NB4 (cell line): ENCODE measurements at places on chromosomes 2 and 18.
A peak's percentile ranks its signal among the peaks of the same experiment; 100 is the strongest.

DNA sequence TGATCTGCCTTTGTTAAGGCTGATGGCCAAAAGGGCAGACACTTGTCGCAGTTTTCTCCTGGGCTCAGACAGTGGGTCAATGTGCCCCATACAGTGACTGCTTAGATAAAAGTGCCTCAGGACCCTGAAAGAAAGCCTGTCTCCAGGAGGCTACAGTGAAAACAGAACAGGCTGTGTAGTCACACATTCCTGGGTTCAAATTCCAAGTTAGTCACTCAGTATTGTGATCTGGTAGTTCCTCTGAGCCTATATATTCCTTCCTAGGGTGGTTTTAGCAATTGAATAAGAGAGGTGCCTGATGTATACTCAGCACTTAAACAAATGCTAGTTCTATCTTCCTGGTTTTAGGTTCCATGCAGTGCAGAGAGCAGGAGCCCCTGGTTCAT is 54.4 kb downstream of the RPL37A start:
- no peak for DNase-seq

- peak; percentile 25 for DNase-seq
These were observed 39.7 kb upstream of the NABP1 start for GRCh38 chr2:191638079-191638801.

GRCh38 chr2:207807516-207807915 is 37.8 kb upstream of the FZD5 start:
- no peak for DNase-seq

DNA sequence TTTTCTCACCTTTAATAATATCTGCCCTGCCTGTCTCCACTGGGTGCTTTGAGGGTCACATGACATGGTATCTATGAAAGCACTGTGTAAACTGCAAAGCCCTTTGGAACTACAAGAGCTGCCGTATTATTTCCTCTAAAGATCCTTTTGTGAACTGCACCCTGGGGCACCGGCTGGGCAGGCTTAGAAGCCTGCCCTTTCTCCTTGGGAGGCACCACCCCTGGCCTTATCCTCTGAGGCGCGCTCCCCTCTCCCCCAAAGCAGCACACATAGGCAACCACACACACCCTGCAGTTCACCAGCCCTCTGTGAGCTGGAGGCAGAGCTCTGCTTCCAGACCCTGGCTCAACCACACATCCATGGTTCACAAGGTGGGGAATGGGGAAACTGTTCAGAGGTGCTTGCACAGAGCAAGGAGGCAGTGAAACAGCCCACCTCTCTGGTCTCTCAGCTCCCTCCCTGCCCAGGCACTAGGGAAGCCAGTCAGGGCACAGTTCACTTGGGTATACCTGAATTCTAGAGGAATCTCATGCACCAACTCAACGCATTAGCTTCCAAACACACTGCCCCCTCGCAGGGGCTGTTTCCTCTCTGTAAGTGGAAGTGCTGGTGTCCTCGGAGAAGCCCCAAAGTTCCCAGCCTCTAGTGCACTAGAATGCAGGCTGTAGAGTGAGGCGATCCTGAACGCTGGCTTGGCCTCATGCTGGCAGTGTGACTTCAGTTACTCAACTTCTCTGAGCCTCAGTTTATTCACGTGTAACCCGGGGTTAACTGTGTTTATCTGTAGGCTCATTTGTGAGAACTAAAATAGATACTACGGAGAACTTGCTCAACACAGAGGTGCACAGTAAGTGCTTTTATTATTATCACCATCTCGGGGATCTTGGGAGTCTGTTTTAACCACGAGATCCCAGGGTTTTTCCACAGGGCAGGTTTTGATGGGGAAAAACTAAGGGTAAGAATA is 11.0 kb downstream of the SIGLEC15 start:
- DNase-seq: no peak
